Epithelial cell of proximal tubule (primary cell): ENCODE measurements at places on chromosomes 2 and 18.

DNA sequence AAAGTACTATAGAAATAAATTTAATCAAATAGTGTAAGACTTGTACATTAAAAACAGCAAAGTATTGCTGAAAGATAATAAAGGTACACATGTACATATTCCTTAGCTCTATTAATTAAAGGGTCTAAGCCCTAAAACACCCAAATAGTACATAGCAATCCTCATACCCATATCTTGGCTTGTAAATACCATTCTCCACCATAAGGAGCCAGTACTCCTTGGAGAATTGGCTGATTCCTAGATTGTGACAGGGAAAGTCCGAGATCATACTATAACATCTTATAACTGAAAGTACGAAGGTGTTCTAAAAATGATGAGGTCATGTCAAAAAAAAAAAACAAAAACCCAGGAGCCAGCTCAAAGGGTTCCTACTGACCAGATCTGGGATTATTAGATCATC is 614.6 kb downstream of the SUCLG1 start:
- DNase-seq = no peak

GRCh38 chr2:206958261-206958660 is 18.9 kb downstream of the CPO start:
- no peak for DNase-seq

GRCh38 chr2:187011206-187011832 is 162.3 kb upstream of the ZSWIM2 start:
- no peak for DNase-seq

- DNase-seq = no peak
Observed at GRCh38 chr2:40955635-40956034, 503.7 kb upstream of the SLC8A1 start.

DNA sequence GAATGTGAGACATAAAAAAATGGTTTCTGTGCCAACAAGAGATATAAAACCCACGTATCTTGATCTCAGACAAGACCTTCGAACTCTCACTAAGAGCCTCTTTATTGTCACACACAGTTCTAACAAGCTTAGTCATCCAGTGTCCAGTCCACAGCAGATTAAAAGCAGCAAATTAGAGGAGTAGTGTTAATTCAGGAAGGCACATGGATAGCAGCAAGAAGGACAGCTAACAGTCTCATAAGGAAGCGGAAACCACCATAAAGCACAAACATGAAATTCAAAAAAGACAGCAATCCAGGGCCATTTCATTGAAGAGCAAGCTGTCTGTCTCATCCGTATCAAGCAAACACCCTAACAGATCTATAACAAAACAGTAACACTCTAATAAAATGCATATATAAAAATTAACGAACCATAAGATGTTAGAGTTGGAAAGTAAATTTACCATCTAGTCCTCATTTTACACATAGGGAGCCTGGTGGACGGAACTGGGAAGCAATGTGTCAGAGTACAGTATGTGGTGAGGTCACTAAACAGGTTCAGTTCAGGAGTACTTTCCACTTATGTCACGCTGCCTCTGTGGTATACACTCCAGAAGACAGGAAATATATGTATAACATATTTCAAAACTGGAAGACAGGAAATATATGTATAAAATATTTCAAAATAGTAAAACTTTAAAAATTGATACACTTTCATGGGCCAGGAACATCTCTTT is 18.3 kb downstream of the AAK1 start:
- DNase-seq = no peak

DNA sequence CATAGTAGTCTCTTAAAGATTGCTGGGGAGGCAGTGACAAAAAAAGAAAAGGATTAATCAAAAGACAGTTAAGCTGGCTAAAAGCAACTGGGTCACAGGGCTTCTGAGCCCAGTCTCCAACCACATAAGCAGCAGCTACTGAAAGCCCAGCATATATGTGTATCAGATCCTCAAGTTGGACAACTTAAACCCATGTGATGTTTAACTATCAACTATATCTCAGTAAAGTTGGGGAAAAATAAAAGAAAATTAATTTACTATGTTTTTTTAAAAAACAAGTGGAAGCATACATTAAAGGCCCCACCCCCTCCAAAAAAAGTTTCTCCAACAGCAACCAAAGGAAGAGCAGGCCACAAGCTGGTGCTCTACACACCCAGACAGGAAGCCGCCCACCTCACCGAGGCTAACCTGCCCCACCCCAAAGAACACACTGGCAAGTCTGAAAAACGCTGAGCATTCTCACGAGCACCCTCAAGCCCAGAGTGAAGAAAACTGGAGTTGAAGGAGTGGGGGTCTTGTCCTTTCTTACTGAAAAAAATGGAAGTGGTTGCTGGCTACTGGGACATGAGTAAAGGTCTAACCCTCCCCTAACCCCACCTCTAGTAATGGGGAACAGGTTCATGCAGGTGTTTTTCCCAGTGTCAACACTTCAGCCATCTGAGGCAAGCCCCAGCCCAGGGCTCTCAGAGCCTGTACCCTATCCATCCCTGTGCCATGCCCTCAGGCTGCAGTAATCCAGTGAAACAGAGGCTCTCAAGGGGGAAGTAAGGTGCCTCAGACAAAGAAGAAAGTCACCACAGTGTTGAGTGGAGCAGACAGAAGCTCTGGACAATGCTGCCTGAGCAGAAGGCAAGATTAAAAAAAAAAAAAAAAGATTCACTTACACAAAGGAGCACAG is 106.3 kb downstream of the GYPC start:
- DNase-seq = no peak

- no peak for DNase-seq
Observed at GRCh38 chr2:96320728-96321622, 4.1 kb upstream of the ITPRIPL1 start.

GRCh38 chr18:51171223-51171622 is 26.3 kb downstream of the MEX3C start:
- no peak for DNase-seq

DNA sequence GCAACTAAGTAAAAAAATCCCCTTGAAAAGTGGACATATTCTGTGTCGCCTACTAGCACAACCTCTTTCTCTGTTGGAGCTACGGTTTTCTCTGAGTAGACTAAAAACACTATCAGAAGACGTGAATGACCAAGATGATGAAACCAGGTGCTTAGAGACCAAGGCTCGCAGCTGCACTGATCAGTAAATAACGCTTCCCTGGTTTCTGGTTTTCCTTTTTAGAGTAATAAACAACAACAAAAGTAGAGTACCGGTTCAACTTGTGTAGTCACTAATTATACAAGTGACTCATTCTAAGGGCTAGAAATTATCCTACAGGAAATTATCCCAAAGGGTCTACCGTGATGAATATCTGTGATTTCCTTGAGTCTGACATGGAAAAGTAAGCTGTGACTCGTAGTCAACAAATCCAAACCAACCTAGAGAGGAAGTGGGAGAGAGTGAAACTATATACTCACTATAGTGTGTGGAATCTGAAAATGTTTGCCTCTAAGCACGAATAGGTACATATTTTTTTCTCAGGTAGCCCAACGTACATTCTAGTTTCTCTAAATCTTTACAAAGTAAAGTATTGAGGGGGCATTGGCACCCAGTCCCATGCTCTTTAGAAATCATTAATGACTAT is 17.8 kb downstream of the RASGRP3 start:
- DNase-seq = no peak

GRCh38 chr2:70750320-70750719 is 17.7 kb downstream of the ADD2 start:
- DNase-seq = no peak

DNA sequence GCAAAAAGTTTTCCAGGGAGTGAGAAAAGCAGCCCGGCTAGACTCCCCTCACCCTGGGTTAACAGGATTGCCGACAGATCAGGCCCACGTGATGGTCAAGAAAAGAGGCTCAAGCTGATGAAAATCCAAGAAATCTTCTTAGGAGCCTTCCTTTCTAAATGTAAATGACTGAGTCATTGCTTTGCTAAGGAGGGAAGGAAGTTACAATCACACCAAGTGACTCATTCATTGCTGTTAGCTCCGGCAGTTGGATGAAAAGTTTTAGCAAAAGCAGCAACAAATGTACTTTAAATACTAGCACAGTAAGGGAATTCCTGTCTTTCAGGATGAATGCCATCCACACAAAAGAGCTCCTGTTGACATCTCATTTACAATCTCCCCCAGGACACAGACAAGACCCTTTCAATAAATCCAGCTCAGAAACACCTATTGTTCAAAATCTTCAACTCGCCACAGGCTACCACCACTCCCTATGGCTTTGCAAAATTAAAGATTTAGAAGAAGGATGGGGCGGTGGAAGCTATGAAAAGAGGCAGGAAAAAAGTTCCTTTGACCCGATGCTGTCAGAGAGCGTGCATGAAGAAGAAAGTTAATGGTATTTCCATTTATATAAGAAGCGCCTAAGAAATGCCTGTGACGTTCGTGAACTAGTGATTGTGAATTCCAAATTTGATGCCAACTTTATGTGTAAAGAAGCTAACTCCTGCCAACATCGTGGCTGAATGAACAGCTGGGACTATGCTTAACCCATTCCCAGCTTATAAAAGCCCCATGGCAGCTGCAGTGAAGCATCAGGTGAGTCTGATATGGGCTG is 153.7 kb downstream of the TGIF1 start:
- DNase-seq = peak; percentile 94

DNA sequence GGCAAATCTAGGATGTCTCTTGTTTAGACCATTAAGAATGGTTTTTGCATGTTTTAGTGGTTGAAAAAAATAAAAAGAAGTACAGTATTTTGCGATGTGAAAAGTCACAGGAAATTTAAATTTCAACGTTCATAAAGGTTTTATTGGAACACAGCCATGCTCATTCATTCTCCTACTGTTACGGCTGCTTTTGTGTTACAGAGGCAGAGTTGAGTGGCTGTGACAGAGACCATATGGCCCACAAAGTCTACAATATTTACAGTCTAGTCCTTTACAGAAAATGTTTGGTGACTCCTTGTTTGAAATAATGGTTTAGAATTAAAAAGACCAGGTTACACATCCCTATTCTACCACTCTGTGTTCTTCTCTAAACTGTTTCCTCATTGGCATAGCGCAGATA is 48.1 kb downstream of the MYOM1 start:
- DNase-seq = no peak

GRCh38 chr18:46555724-46556123 is 101.3 kb downstream of the LOXHD1 start:
- no peak for DNase-seq

DNA sequence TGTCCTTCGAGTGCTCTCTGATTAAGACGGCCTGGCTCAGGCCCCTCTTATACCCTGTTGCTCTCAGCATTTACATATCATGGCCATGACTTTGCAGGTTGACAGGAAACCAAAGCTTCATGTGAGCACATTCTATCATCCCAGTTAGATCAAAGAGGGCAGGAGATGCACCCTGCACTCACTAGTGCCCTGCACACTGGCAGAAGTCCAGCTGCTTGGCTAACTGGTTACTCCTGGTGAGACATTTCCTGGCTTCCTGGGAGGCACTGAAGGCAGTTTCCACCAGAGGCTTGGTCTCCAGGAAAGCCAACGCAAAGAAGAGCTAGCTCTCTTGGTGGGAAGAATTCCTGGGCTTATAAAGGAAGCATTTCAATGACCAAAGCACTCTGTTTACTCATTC is 66.3 kb downstream of the LIPG start:
- DNase-seq = no peak

GRCh38 chr2:234691214-234691575 is 194.3 kb upstream of the ARL4C start:
- DNase-seq = no peak

GRCh38 chr18:44826418-44827259 is 146.0 kb downstream of the SETBP1 start:
- DNase-seq = no peak

GRCh38 chr2:205524656-205525055 is 157.6 kb upstream of the NRP2 start:
- no peak for DNase-seq

DNA sequence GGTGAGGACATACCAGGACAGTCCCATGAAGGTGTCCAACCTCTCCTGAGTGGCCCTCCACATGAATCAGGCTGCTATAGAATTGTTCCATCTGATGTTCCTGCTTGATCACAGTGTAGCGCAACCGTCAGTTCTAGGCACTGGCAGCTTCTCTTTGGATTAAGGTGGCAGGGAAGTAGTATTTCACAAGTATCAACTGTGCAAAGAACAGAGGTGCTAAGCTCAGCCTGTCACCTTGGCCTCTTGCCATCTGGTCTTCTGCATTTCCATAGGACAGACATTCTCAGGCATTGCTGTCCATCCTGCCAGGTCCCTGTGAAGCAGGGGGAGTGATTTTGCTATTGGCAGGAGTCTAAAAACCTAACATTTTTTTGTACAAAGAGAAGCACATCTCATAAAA is 182.2 kb upstream of the EPAS1 start:
- DNase-seq = no peak

DNA sequence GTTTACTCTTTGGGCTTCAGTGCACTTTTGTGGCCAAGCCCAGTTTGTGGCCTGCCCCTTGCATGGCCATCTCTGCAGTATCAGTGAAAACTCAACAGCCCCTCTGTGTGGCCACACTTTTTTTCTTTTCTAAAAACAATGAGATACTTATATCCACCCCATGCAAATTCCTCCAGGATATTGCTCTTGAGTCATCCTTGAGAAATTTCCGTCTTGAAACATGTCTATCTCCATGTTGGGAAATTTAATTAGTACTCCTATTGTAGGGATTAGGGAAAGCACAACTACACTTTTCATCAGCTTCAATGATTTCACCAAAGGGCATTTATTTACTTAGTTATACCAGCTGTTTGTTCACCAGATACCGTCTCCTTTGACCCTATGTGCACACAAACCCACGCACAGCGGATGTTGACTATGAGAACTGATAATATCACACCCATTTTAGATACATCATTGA is 993.1 kb downstream of the TSN start:
- DNase-seq = peak; percentile 81

GRCh38 chr2:132958887-132959286 is 288.9 kb upstream of the LYPD1 start:
- DNase-seq = no peak

- no peak for DNase-seq
Observed at GRCh38 chr2:75949385-75950030, 238.8 kb upstream of the GCFC2 start.

DNA sequence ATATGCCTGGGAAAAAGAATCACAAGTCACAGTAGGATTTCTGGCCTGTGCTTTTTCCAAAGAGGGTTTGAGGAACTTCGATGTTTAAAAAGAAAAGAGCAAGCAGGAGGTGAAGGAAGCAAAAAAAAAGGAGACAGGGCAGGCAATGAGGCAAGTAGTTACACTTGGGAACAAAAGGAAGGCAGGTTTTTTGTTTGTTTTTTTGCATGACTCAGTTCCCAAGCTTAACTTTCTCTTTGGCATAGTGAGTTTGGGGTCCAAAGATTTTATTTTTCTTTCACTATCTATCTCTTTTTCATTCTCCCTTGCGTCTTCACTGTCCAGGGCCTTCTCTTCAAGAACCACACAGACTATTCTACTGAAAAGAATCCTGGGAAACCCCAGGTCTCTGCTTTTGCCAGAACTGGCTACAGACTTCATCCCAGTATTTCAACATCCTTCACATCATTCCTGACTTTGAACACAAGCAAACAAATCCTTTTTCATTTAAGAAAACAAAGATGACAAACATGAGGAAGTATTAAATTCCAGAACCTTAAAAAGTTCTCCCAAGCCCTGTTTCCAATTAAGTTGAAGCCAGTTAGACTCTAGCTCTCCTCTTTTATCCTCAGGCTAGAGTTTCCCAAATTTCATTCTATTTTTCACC is 210.7 kb upstream of the RND3 start:
- no peak for DNase-seq

- DNase-seq = no peak
Observed at GRCh38 chr2:157777427-157777826, 98.7 kb downstream of the ACVR1 start.

GRCh38 chr18:45828917-45829811 is 3.7 kb downstream of the SIGLEC15 start:
- no peak for DNase-seq
